ENCODE measurements at places on chromosomes 5 and 9.

DNA sequence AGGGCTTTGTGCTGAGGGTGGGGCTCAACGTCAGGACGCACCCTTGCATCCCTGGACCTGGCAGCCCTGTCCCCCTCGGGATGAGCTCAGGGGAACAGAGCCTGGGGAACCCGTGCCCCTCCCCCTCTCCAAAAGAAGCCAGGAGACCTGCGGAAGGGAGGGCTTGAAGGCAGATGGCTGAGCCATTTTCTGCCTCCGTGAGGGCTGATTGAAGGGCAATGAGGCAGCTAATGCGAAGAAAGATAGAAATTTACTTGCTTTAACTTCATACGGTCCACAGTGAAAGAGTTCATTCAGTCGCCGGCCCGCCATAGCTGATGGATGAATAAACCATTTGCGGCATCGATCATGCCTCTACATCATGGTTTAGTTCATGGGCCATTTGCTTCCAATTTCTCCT, 28.8 kb downstream of the ASS1 start:
- no peak for DNase-seq

GRCh38 chr9:130846487-130847305, 11.6 kb downstream of the ABL1 start:
- no peak for DNase-seq

DNA sequence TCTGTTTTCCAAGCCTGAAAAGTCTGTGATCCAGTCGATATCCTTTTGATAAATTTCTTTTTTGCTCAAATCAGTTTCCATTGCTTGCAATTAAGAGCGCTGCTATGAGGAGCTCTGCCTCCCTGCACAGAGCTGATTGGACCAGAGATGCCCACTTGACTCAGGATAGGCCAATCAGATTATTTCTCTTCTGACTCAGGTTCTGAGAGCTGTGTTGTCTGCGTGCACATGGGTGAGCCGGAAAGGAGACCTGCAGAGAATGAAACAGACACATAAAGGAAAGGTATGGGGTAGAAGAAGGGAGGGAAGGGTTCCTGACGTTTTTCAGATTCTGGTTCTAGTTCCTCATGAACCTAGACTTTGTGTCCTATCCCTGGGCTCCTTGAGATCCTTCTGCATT, 15.8 kb upstream of the FABP6 start:
- no peak for DNase-seq

GRCh38 chr9:2337627-2338026, 284.0 kb upstream of the VLDLR start:
- no peak for DNase-seq

DNA sequence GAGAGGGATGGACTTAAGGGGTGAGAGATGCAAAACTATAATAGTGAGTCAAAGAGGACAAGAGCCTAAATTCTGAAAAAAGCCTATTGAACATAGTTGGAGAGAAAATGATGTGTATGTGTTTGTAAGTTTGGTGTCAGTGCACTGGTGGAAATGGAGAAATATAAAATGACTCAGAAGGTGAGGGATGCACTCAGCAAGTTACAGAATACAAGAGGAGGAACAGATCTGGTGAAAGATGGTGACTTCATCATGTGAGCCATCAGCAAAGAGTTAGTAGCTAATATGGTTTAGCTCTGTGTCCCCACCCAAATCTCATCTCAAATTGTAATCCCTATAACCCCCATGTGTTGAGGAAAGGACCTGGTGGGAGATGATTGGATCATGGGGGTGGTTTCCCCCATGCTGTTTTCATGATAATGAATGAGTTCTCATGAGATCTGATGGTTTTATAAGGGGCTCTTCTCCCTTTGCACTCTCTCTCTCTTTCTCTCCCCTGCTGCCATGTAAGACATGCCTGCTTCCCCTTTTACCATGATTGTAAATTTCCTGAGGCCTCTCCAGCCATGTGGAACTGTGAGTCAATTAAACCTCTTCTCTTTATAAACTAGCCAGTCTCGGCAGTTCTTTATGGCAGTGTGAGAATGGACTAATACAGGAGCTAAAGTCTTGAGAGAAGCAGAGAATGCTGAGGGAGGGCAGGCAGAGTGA, 30.4 kb upstream of the FYB1 start:
- DNase-seq = no peak

- no peak for DNase-seq
Measured at GRCh38 chr5:9903801-9904200, 273.6 kb upstream of the TAS2R1 start.
